IMR-90 (cell line): ENCODE measurements at places on chromosomes 2 and 18.
A peak's percentile ranks its signal among the peaks of the same experiment; 100 is the strongest.

GRCh38 chr2:67258831-67259230, 138.3 kb upstream of the ETAA1 start:
- peak; percentile 27 for DNase-seq

DNA sequence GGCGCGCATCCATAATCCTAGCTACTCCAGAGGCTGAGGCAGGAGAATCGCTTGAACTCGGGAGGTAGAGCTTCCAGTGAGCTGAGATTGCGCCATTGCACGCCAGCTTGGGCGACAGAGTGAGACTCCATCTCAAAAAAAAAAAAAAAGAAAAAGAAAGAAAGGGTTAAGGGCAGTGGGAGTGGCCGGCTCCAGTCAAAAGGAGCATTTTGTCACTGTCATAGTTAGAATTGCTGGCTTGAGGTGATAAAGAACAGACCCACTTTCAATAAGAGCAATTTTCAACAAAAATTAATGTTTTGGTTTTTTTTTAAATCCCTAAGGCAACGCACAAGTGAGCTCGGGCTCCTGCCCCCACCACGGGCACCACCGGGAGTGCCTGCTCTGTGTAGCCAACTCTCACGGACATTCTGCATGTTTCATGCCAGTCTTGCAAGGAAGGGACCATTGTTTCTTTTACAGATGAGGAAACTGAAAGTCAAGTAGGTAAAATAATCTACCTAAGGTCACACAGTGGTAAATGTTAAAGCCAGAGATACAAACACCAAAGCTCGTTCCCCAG, 8.5 kb downstream of the CIB4 start:
- no peak for DNase-seq

DNA sequence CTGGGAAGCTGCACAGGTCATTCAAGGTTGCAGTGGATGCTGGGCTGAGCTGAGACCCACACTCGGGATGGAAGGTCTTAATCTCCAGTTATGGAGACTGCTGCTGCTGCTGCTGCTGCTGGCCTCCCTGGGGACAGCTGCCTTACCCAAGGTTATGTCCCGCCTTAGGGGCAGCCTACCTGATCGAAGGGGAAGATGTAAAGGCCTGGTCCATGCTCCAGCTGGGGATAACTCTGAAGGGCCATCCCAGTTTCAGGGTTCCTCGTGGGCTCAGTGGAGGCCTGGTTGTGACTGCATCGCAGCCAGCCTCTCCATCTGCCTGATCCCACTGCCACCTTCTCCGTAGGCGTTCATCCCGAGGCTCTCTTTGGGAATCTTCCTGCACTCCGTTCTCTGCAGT, 33.0 kb downstream of the RHOB start:
- DNase-seq, result no peak

- DNase-seq, result no peak
Observed at GRCh38 chr2:8510519-8510918, 171.3 kb upstream of the ID2 start.

DNA sequence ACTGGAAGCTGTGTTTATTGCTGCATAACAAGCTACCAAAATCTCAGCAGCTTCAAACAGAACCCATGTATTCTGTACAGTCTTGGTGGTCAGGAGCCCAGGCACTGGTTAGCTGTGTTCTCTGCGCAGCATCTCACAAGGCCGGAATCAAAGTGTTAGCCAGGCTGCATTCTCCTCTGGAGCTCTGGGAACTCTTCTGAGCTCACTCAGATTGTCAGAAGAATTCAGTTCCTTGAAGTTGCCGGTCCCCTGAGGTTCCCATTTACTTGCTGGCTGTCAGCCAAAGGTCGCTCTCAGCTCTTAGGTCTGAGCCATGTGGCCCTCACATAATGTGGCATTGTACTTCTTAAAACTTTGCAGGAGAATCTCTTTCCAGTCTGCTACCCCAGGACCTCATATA, 123.6 kb upstream of the SMIM21 start:
- no peak for DNase-seq

DNA sequence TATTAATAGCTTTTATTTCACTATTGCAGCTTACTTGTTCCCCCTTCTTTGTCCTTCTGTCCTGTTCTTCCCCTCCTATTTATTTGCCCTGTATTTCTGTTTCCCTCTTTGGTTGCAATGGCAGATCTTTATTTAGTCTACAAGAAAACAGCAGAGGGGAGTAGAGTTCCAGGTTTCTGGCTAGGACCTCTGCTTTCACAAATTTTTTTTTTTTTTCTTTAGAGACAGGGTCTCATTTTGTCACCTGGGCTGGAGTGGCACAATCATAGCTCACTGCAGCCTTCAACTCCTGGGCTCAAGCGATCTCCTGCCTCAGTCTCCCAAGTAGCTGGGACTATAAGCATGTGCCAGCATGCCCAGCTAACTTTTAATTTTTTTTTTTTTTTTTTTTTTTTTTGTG, 188.1 kb upstream of the SPRED2 start:
- DNase-seq, result no peak

DNA sequence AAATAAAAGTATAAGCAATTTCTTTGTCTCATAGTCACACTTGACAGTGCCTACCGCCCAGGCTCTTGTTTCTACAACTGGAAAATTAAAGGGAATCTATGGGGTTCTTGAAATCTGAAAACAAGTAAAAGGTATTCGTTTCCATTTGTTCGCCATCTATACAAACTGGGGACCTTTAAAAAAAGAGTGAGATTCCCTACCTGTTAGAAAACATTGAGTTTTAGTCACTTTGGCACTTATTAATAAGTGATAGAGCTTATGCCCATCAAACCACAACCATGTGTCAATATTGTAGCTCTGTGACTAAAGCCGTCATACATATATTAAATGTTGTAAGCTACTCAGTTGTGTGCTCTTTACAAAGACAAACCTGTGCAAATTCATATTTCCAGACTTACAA, 13.2 kb downstream of the FN1 start:
- DNase-seq, result no peak

DNA sequence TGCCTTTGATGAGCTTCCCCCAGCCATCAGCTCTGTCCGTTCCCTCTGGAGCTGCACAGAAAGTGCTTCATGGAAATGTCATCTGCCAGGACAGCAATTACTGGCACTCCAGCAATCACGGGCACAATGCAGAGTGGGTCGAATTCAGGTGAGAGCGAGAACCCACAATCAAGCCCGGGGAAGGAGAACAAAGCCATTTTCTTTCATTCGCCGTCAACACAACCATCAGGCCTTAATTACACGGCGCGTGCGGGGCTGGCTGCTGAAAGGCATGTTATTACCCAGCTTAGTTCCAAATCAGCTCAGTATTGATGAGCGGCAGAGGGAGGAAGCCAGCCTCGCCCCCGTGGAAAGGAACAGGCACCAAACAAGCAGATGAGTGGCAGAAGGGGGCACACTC, 143.9 kb downstream of the MYT1L start:
- DNase-seq, result no peak

DNA sequence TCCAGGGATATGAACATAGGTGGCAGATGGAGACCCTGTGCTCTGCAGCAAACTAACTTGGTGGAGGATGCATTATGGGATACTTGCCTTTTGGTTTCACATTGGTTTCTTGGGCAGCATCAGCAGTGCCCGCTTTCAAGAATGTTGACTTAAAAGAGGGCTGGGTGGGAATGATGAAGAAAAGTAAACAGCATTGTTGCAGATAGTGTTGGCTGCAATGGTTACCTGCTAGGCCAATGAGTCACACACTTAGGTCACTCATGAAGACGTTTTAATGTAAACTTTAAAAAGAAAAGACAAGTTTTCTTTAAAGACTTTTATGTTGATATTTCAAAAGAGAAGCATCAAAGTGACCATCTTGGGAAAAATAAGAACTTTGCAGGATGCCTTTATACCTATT, 26.1 kb upstream of the FAM237A start:
- peak; percentile 12 for DNase-seq

GRCh38 chr2:199830531-199830930, 20.5 kb downstream of the FTCDNL1 start:
- no peak for DNase-seq

GRCh38 chr2:216626168-216626874, 6.9 kb upstream of the IGFBP2 start:
- no peak for DNase-seq

DNA sequence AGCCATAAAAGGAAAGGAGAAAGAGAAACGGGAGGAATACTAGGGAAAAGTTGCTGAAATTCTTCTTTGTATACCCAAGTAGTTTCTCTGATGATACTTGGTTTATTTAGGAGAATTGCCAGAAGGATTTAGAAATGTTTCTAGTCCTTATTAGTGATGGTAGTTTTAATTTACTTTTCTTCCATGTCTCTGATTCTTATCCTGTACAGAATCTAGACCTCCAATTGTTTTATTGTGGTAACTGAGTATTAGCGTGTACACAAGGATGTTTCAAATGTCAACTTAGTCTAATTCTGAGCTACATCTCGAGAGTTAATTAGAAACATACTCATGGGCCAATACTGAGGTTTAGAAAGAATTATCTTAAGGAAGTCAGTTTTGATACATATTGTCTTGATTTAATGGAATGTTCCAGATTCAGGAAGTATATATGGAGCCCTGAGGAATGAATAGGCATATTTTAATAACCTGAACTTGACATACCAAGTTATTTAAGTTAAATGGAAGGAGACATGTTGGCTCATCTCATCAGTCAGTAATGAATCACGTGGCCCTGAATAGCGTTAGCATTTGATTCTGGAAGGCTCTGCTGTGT, 219.6 kb downstream of the LTBP1 start:
- DNase-seq, result peak; percentile 73

DNA sequence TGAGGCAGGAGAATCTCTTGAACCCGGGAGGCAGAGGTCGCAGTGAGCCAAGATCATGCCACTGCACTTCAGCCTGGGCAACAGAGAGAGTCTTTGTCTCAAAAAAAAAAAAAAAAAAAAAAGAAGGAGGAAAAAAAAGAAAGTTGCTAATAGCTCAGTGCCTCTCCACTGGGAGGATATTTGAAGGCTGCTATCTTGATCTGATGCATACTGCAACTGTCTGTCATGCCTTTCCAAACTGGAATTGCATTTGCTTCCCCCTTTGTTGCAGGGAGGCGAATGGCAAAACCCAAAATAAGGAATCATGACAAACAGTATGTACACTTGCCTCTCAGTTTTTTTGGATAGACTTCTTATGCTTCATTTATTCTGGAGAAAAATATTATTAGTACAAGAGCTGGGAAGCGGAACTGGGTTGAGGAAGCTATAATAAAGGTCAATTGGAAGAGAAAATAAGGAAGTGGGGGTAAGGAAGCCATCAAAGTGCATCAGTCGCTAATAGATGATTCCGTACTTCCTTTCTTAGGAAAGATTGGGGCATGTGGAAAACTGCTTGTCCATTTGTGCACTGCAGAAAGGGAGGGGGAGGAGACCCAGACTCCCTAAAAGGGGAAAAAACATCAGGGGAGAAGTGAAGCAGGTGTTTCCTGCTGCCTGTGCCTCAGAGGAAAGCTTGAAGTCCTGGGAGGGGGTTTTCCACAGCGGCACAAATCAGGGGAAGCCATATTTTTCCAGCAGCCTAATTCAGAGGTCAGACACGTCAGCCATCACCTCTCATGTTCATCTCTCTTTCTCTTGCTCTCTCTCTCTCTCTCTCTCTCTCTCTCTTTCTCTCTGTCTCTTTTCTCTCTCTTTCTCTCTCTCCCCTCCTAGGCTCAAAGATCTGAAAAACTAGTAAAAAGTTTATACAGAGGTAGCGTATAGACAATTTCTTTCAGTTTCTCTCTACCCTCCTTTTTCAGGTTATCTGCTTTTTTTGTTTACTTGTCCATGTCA, 301.4 kb upstream of the TNP1 start:
- no peak for DNase-seq

GRCh38 chr18:22378672-22379282, 38.9 kb downstream of the CTAGE1 start:
- peak; percentile 30 for DNase-seq

DNA sequence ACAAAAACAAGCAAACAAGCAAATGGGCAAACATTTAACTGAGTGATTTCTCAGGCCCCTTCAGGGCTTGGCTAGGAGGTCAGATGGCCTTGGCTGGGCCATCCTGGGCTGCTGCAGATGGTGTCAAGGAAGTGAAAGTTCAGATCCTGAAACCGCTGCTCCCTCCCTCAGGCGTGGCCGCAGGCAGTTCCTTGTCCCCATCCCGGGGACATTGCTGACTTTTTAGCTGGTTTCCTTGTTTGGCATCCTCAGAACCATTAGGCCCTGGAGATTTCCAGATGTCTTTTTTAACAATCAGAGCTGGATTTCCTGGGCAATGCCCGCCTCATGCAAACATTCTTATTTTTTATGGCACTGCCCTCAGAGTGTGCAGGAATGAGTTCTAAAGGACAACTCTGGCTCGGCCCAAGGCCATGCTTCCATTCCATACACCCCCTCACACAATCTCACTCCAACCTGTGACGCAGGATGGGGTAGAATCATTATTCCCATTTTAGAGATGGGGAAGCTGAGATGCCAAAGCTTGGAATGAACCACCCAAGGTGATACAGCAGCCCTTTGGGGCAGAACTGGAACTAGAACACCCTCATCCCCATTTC, 86.1 kb upstream of the ZCCHC2 start:
- DNase-seq, result no peak

DNA sequence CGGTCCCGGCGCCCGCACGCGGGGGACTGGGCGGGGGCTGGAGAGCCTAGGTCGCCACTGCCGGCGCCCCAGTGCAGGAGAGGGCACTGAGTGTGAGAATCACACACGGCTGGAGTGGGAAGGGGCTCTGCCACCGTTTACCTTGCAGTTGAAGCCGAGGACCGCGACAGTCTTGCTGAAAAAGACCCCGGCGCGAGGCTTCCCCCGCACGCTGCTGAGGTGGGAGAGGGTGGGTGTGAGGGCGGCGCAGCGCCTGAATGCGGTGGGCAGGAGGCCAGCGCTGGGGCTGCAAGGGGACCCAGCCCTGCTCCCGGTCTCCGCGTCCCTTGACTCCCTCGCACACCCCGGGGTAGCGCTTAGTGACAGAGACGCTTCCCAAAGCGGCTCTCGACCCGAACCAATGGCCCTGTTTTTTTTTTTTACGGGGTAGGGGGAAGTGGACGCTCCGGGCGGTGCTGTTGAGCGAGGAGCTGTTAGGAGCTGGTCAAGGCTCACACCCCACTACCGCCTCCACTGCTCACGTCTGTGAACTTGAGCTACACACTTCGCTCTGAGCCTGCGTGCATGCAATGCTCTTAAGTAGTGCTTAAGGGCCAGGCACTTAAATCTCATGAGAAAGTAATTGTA, 794 bp downstream of the NOTO start:
- no peak for DNase-seq

- peak; percentile 31 for DNase-seq
Observed at GRCh38 chr18:73975266-73975665, 172.4 kb downstream of the FBXO15 start.

DNA sequence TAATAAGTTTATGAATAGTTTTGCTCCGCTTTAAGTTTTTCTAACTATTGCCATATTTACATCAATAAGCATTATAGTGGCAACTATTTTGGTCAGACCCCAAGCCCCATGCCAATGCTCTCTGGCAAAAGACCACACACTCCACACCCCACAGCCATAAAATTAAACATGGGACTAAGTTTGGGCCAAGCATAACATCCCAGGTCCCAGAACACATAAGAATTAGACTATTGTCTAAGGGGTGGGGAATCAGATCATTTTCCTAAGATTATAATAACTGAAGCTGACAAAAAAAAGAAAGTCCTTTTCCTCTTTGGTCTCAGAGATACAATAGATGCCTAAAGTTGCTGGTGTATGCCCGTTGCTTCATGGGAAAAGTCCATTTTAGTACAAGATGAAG, 46.3 kb downstream of the EXOC6B start:
- DNase-seq, result no peak
